Activated naive CD4-positive, alpha-beta T cell treated with anti-CD3 and anti-CD28 coated beads for 36 hours (primary cell): ENCODE measurements at places on chromosomes 5 and 9. TPM values are rescaled to one million over a fixed set of nuclear protein-coding genes. Genes with fewer than 3 reads are reported as not detected.
A peak's percentile ranks its signal among the peaks of the same experiment; 100 is the strongest.

DNA sequence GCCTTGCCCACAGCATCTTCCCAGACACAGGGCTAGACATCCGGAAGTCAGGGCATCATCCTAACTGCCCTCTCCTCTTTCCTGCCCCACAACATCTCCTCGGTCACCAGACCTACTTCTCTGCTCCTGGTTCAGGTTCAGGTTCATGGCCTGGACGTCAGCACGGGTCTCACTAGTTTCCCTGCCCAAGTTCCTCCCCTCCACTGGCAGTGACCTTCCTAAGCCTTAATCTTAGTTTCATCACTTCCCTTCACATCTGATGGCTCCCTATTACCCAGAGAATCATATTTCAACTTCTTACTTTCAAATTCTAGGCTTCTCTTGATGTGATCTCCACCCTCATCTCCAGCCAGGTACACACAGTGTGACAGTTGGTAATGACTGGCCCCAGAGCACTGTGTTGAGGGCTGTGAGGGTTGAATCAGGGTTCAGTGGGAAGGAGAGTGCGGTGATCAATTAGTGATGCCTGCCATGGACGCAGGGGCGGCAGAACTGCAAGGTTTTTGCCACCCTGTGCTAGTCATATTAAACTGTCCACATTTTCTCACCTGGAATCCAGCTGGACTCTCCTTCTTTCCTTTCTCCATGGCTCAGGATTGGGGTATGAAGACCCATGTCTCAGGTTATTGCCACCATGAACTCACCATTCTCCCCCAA lies 34.3 kb upstream of the CRB2 start:
- H3K27ac ChIP-seq, result peak overlapping the region; percentile 80
- no peaks in the 10 kb centered on the region for H3K36me3 ChIP-seq
- H3K4me1 ChIP-seq, result peaks cover 31% of the 10 kb centered on the region
- H3K4me3 ChIP-seq, result no peak overlapping the region

DNA sequence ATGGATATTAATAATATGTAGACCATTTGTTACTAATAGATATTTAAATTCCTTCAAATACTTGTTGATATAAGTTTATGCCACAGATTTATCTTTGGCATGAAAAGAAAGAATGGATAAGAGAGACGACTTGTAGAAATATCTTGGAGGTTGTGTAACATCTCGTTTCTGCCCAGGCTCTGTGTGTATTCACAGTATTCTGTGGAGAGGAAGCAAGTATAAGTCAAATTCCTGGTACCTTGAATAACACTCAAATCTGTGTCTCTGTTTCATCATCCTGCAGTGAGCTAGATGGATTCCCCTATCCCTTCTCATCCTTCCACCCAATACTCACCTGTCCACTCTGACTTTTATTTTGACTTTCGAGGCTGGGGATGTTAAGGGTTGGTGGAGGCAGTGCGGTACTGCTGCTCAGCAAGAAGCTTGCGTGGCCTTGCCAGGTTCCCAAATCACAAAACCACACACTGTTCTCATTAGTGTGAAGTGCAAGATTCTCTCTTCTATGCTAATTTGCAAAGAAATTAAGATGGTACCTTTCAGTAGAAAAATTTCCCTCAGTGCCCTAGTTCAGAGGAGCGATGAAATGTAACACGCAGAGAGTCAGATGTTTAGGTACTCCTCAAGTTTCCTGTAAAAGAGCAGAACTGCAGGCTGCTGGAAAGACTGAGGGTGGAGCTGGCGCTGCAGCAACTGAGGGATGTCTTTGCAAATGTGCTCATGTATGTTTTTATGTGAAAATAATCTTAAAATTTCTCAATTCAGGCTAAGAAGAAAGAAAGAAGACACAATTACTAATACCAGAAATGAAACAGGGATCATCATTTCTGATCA lies 42.6 kb upstream of the ANKRD18A start:
- H3K27me3 ChIP-seq, result peaks cover 9% of the 10 kb centered on the region
- no peak for DNase-seq
- no peak overlapping the region for H3K27ac ChIP-seq

DNA sequence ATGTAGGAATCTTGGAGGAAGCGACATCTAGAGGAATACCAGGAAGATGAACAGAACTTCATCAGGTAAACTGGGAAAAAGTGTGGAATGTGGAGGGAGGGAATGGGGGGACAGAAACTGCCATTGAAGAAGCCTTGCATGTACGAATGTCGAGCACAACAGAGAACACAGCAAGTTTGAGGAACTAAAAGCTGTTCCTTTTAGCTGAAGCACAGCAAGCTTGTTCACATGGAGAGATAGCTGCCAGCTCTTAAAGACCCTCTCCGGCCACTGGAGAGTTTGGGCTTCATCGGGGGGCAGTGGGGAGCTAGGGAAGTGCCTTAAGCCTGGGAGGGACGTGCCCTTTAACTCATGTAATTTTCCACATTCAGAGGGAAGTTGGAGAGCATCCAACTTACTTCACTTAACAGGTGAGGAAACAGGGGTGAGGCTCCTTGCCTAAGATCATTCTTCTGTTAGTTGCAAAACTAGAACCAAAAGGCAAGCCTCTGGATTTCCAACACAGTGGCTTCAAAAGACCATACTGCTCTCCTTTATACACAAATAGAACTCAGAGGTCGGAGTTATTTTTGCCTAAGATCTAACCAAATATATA lies 2.3 kb upstream of the CYFIP2 start:
- peaks cover 64% of the 10 kb centered on the region for H3K4me1 ChIP-seq
- peaks cover 21% of the 10 kb centered on the region for H3K36me3 ChIP-seq
- H3K4me3 ChIP-seq, result no peak overlapping the region
- no peak overlapping the region for H3K27ac ChIP-seq

- DNase-seq, result no peak
- no peak overlapping the region for H3K4me3 ChIP-seq
- H3K27ac ChIP-seq, result no peak overlapping the region
- no peaks in the 10 kb centered on the region for H3K4me1 ChIP-seq
These were observed 106.1 kb downstream of the STK32A start for GRCh38 chr5:147340941-147341340.

- no peaks in the 10 kb centered on the region for H3K4me1 ChIP-seq
- no peak overlapping the region for H3K27ac ChIP-seq
- no peak for DNase-seq
- no peaks in the 10 kb centered on the region for H3K36me3 ChIP-seq
- H3K4me3 ChIP-seq, result no peak overlapping the region
These were observed 393.3 kb downstream of the PLK2 start for GRCh38 chr5:58066557-58066956.

UBE2R2 gene
- total RNA-seq, result 44.2 TPM

GRCh38 chr9:2181792-2182191 lies 166.6 kb downstream of the SMARCA2 start:
- DNase-seq, result peak; percentile 37
- H3K36me3 ChIP-seq, result peaks cover 19% of the 10 kb centered on the region
- H3K27ac ChIP-seq, result no peak overlapping the region
- H3K27me3 ChIP-seq, result no peaks in the 10 kb centered on the region

- no peak for DNase-seq
- peak overlapping the region; percentile 61 for H3K4me3 ChIP-seq
- H3K4me1 ChIP-seq, result peaks cover 21% of the 10 kb centered on the region
- H3K36me3 ChIP-seq, result no peaks in the 10 kb centered on the region
These were observed 20.5 kb upstream of the FER start for GRCh38 chr5:108727236-108727650.

FER gene
- 4.8 TPM for total RNA-seq

GRCh38 chr5:6251565-6252102 lies 126.7 kb downstream of the MED10 start:
- no peak overlapping the region for H3K27ac ChIP-seq
- no peaks in the 10 kb centered on the region for H3K27me3 ChIP-seq
- no peak overlapping the region for H3K4me3 ChIP-seq
- no peaks in the 10 kb centered on the region for H3K4me1 ChIP-seq

- no peaks in the 10 kb centered on the region for H3K36me3 ChIP-seq
- DNase-seq, result no peak
- H3K4me1 ChIP-seq, result no peaks in the 10 kb centered on the region
These were observed 117.0 kb upstream of the BOD1 start for GRCh38 chr5:173733425-173733824.

- no peak overlapping the region for H3K4me3 ChIP-seq
- no peaks in the 10 kb centered on the region for H3K4me1 ChIP-seq
- no peak for DNase-seq
- no peak overlapping the region for H3K27ac ChIP-seq
These were observed 482.3 kb downstream of the SPOCK1 start for GRCh38 chr5:137016783-137017324.

DNA sequence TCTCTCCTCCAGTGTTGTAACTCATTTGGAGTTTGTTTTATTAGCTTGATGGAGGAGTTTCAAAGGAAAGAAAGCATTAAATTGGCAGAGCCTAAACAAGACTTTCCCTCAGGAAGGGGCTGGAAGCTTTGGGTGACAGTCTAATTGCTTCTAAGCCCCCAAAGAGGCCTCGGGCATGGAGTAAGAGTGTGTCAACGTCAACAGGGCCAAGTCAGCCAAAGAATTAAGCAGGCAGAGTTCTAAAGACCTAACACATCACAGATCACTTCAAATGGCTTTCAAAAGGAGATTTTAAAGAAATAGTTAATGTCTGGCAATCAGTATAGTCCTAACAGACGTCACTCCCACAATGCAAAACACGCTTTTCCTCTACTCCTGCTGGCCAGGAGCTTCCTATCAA lies 234.5 kb downstream of the EFNA5 start:
- H3K27ac ChIP-seq, result no peak overlapping the region
- H3K36me3 ChIP-seq, result no peaks in the 10 kb centered on the region
- H3K4me1 ChIP-seq, result no peaks in the 10 kb centered on the region
- DNase-seq, result no peak

DNA sequence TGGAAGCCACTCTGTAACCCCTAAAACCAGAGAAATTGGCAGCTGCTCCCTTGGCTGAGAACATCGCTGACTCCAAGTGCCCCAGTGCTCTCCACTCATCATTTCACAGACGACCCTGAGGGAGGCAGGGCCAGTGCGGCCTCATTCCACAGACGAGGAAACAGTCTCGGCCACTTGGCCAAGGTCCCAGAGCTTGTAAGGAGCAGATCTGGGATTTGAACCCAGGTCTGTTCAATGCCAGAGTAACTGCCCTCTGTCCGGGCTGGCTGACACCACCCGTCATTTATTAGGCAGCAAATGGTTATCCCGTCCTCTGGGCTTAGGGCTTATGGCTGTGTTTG lies 19.9 kb upstream of the IER5L start:
- H3K27ac ChIP-seq, result no peak overlapping the region
- H3K36me3 ChIP-seq, result no peaks in the 10 kb centered on the region
- DNase-seq, result no peak
- peaks cover 4% of the 10 kb centered on the region for H3K4me1 ChIP-seq
- H3K4me3 ChIP-seq, result no peak overlapping the region

SLC24A2 gene
- total RNA-seq, result not detected

DNA sequence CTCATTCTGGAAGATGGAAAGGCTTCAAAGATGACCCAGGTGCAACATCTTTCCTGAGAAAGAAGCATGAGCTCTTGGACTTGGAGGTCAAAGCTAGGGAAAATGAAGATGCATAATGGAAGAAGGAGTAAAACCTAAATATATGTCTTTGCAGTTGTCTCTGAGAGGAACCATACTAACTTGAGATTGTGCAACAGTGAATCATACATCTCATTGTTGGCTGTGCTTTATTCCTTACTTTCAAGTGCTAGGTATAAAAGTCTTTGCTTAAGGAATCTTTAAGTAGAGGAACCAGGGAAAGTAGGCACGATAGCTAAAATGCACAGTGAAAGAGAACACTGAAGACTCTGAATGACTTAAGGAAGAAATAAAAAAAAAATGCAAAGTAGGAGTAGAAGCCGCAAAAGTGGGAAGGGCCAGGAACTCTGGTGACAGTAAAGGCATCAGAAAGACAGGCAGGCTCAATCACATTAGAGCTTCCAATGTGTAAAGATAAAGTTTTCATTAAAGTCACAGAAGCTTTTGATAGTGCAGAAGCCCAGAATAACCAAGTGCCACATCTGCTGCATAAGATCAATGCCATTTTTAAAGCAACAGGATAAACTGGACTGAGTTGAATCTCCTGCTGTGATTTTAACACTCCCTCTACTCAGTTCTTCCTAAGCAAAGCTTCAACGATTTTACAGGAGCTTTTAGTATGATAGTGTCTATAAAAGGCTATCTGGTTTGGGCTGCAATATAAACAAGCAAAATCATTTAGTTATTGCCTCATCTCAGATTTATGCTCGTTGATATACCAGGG lies 432.3 kb upstream of the EDIL3 start:
- H3K4me3 ChIP-seq, result no peak overlapping the region
- no peaks in the 10 kb centered on the region for H3K4me1 ChIP-seq
- DNase-seq, result no peak
- no peak overlapping the region for H3K27ac ChIP-seq
- no peaks in the 10 kb centered on the region for H3K36me3 ChIP-seq

- no peak for DNase-seq
- no peaks in the 10 kb centered on the region for H3K27me3 ChIP-seq
- no peaks in the 10 kb centered on the region for H3K4me1 ChIP-seq
- H3K36me3 ChIP-seq, result no peaks in the 10 kb centered on the region
- no peak overlapping the region for H3K27ac ChIP-seq
These were observed 435.9 kb downstream of the BNC2 start for GRCh38 chr9:16434526-16434925.

RANBP17 gene
- not detected for total RNA-seq

TCF7 gene
- 92.3 TPM for total RNA-seq

GPR151 gene
- total RNA-seq, result not detected
